ENCODE measurements at places on chromosomes 11 and 22.
A peak's percentile ranks its signal among the peaks of the same experiment; 100 is the strongest.

DNA sequence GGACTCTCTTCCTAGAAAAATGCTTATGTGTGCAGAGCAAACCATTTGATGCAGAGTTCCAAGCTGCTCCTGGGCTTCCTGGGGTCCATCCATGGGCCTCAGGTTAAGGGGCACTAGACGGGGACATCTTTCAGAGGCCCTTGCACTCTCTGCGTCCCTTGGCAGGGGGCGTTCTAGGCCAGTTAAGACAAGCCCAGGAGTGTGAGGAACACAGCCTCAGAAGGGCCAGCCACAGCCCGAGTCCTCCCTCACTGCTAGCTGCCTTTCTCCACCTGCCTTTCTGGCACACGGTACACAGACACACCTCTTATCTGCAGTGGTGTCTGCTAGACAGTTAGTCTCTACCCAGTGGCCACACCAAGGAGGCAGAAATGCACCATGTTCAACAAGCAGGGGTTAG is 18.0 kb upstream of the BID start:
- no peak for DNase-seq

DNA sequence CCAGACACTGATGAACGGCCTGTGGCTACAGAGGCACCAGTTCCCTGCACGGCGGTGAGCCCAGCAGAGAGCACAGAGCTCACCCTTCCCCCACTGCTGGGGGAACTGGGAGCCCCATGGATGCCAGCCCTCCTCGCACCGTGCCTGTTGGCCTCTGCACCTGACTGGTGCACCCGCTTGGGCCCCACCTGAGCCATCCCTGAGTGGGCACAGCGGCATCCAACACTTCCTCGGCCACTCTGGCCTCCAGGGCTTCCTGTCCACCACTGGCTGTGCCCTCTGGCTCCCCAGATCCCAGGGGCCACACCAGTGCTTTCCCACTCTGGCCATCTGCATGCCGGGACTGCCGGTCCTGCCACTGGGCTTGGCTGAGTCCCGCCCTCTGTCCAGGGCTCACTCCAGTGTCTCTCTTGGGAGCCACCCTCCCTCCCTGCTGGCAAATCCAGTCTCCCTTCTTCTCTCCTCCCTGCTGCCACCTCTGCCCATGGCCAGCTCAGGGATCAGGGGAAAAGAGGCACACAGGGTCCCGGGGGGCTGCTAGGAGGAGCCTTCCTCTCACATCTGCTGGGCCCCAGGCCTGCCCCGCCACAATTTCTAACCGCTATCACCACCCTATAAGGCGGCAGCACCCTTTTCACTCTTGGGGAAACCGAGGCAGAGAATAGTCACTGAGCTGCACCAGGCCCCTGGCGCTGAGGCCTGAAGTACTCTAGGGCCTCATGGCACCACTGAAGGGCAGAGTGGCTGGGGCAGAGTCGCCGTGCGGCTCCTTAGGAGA is 33.0 kb downstream of the GNB1L start:
- no peak for DNase-seq

DNA sequence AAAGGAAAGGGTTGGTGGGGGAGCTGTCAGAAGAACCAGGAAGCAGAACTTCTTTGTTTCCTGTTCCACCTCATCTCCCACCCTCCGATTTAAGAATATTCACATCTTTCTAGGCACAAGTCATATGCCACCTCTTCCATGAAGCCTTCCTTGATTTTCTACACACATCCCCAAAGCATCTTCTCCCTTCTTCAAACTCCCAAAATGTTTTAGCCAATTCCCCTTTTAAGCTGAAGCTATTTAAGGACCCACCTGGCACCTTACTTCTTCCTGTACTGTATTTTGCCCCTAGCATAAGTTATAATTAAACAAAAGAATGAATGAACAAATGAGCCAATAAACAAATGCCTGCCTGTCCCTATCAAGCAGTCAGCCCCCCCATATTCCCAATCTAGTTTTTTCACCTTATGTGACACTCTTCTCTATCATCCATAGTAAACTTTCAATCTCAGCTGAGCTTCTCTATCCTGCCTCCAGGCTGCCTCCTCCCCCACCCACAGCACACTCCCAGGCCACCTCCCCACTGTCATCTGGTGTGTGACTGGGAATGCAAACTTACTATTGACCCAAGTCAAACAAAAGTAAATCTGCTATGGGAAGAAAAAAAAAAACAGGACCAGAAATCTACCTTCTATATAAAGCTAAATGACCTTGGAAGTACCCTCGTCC is 3.9 kb downstream of the TNKS1BP1 start:
- no peak for DNase-seq

DNA sequence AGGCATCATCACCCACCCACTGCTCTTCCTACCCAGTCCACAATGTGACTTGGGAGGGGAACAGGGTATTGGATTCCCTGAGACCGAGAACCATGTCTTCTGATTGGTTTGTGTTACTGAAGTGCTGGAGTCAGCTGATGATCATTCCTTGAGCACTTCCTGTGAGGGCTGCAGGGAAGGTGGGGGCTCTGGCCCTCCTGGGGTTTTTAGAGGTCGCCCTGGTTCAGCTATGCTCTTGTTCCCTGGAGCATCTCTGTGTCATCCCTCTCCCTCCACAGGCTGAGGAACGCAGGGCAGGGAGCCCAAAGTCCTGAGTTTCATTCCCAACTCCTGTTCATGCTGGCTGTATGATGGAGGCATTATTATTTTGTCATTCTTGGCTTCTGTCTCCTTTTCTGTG is 6.7 kb downstream of the ZC3H7B start:
- no peak for DNase-seq

GRCh38 chr11:66476841-66477251 is 3.4 kb upstream of the DPP3 start:
- DNase-seq: no peak

DNA sequence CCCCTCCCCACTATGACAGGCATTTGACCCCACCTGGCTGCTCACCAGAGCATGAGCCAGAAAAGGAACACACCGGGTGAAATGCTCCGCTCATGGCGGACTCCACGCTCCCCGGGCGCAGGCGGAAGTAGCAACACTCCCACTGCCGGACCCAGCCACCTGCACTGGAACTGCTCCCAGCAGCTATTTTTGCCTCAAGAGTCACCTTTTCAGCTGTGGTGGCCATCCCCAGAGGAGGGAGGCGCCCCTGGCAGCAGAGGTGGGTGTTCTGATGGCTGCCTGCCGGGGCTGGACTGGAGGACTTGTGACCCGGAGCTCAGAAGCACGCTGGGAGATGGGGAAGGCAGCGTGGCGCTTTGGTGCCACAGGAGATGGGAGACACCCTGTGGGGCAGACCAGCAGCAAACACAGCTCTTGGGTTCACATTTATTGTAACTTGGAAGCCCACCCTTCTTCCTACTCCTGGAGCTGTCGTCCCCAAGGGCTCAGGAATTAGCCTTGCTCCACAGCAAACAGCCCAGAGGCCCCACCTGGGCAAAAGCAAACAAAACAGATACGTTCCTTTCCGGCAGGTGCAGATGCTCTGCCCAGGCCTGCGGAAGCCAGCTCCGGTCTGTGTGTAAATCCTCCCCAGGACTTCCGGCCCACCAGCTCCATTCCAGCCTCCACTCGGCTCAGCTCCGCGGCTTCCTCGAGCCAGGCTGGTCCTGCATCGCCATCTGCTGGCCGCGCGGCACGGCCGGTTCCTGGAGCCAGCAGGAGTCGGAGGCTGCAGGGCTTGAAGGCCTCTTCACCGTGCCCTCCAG is 3.7 kb downstream of the RPS19BP1 start:
- DNase-seq: peak; percentile 83

GRCh38 chr22:23626286-23626975 is 5.7 kb downstream of the DRICH1 start:
- no peak for DNase-seq

DNA sequence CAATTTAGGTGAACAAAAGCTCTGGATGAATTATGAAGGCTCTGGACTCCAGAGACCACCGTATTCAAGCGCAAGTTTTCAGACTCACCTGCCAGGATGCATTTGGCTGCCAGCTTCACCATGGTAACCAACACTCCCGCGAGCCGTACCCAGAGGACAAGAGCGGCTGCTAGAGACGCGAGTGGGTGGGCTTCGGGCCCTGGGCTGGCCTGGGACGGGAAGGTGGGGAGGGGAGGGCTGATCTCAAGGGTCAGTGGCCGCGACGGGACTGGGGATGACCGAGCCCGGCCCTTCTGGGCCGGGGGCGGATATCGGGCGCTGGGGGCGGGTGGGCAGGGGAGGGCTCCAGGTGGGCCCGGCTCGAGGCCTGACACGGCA is 344 bp downstream of the IFT27 start:
- DNase-seq: peak; percentile 12

GRCh38 chr22:49887702-49888101 is 30.5 kb downstream of the ALG12 start:
- no peak for DNase-seq

- no peak for DNase-seq
These were observed 3.2 kb downstream of the THAP7 start for GRCh38 chr22:20998411-20999336.

DNA sequence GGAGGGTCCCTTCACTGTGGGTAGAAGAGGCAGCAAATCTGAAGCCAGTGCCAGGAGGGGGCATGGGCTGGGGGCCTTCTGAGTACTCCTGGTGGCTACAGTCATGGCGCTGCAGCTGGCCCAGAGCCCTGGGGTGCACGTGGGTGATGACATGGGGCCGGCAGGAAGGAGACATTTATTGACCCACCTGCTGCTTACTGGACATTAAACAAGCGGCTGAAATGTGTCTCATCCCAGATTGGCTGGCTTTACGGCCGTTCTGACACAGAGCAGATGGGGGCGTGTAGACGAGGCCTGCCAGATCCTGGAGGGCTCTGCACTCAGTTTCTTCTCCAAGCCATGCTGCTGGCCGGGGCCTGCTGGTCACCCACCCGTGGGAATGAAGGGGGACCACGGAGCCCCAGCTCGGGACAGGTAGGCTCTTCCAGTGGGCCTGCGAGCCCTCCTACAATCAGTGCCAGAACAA is 906.9 kb downstream of the BRD1 start:
- DNase-seq: no peak

GRCh38 chr11:114180301-114181055 is 115.7 kb upstream of the NNMT start:
- no peak for DNase-seq

- no peak for DNase-seq
These were observed 90.0 kb downstream of the SBF2 start for GRCh38 chr11:10204021-10204420.

DNA sequence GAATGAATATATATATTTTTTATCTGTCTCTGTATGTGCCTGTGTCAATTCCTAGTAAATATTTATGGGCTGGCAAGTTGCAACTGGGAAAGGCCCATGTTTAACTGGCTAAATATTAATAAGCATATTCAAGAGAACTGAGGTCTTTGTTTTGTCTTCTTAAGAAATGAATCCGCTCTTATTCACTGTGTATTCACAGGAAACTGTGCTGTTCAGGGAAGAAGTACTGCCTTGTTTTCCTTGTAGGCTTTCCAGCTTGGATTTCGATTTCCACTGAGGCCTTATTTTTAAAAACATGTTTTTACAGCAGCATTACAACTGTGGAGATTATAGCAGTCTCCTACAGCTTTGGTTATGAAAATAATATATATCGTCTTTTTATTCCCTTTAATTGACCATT is 64.7 kb downstream of the LDLRAD3 start:
- DNase-seq: no peak

DNA sequence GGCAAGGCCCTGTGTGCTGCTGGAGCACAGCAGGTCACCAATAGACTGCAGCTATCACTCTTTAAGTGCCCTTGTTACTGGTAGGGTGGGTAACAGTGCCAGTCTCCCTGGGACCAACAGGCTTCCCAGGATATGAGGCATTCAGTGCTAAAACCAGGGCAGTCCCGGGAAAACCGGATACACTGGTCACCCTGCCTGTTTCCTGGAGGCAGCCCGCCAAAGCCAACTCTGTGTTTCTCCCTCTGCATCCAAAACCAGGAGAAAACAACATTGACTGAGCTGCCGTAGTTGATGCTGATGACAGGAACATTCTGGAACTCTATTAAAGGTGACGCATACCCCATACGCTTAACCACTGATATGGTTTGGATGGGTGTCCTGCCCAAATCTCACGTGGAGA is 149.1 kb downstream of the SHANK2 start:
- no peak for DNase-seq

DNA sequence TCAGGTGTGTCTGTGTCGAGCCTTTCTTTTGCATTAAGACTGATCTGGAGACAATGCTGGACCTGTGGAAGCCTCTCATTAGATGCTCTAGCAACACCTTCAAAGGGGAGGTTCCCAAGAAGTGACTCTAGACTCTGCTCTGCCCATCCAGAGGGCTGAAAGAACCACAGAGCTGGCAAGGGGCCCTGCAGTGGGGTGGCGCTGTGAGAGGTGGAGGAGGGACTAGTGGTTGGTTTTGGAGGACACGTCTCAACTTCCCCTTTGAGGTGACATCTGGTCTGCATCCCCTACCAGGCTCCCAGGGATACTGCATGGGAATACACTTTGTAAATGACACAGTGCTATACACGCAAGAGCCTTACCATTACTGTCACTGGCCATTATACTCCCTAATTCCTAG is 34.2 kb upstream of the SYT13 start:
- DNase-seq: no peak

- no peak for DNase-seq
These were observed 2.0 kb upstream of the UBXN1 start for GRCh38 chr11:62680825-62681240.

DNA sequence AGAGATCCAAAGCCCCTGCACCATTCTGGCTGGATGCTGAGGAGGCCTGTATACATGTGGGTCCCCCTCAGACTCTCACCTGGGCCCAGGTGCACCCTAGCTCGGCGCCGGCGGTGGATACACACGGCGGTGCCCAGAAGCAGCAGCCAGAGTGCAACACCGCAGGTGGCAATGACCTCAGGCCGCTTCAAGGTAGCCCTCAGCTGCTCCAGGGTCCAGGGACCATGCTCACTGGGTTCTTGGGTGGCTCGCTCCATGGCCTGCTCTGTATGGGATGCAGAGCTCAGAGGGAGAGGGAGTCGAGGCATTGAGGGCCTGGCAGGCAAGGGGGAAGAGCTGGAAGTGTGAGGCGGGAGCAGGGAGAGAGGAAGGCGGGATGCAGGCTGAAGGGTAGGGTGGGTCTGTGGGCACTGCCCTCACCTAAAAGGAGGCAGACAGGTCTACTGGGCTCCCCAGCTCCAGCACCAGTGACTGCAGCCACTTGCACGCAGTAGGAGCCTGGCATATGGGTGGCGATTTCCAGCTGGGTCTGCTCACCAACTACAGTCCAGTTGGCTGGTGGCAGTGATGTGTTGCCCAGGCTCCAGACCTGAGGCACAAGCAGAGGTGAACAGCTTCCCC is 3.8 kb downstream of the ROBO4 start:
- no peak for DNase-seq
